Astrocyte of the spinal cord (primary cell): ENCODE measurements at places on chromosomes 6 and 20.

GRCh38 chr6:169335301-169335700, 81.7 kb upstream of the THBS2 start:
- no peak for DNase-seq

DNA sequence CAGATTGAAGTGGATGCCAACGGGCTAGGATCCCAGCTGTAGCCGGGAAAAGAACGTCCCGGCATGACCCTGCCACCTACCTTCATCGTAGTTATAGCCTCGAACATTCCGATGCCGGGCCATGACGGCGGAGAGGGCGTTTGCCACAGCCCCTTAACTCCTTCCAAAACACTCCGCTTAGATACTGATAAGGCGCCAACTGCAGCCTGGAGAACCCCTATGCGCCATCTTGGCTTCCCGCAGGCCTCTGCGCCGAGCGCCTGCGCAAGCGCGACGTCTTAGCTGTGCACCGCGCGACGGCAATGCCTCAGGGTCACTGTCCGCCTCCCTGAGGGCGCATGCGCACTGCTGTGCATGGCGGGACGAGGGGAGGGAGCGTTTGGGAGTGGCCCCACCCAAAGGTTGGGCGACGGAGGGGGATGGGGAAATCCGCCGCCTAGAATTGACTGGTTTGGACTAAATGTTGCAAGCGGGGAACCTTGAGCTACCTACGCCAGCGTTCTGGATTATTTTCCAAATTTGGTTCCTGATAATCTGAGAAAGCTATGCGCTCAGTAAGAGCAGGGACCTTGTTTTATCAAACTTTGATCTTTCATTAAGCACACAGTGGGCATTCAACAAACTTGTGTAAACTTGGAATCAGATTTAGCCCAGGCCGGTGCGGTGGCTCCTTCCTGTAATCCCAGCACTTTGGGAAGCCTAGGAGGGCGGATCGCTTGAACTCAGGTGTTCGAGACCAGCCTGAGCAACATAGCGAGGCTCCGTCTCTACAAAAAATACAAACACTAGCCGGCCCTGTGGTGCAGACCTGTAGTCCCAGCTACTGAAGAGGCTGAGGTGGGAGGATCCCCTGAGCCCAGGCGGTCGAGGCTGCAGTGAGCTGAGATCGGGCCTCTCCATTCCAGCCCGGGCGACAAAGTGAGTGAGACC, at the start of gene HBS1L:
Gene HBS1L, minus strand, starts transcription at position 254 of the 930 bp plus-strand sequence. Its CDS starts 131 bp downstream, at position 123.
- DNase-seq, result peak; percentile 99

GRCh38 chr6:52667572-52667971, 3.3 kb upstream of the TMEM14A start:
- no peak for DNase-seq

DNA sequence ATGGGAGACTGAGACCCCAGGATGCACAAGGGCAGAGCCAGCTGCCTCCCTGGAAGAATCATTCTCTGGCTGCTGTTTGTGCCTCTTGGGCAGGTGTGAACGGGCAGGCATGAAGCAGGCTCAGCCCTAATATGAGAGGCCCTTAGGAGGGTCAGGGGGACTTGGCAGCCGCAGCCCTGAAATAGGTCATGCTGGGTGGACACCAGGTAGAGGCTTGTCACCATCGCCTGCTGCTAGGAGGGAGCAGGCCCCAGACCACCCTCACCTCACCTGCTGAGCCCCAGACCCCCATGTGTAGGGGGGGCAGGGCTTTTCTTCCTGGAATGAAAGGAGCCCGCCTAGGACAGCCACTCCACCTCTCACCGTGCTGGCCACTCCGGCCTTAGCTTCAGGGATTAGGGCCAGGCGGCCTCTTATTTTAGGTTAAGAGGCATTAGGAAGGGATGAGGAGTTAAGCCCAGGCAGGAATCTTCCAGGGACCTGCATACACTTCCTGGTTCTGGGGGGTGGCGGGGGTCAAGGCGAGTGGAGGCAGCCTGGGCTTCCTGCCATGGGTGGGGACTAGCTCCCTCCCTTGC, 92.4 kb downstream of the ASXL1 start:
- DNase-seq, result no peak

- DNase-seq, result no peak
Measured at GRCh38 chr6:106903299-106903698, 71.2 kb downstream of the CD24 start.

GRCh38 chr6:4486568-4487315, 289.5 kb upstream of the CDYL start:
- no peak for DNase-seq

DNA sequence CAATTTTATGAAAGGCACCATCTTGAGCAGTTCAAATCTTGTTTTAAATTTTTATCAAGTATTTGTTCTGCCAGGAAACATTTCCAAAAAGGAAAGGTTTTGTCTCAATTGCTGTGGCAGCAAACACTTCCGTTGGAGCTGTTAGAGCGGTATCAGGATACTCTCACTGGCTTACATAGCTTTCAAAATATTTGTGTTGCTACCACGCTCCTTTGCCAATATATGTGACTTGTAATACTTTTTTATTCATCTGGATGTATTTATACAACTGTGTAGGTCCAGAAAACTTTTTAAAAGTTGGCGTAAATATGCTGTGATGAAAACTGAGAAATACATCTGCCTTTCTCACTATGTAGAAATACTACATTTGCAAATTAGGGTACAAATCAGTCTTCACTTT, 37.8 kb upstream of the NHSL1 start:
- peak; percentile 43 for DNase-seq

- DNase-seq, result peak; percentile 16
Measured at GRCh38 chr6:17600527-17601385, 654 bp downstream of the FAM8A1 start.

- no peak for DNase-seq
Measured at GRCh38 chr6:106177786-106178185, 91.7 kb downstream of the PRDM1 start.

DNA sequence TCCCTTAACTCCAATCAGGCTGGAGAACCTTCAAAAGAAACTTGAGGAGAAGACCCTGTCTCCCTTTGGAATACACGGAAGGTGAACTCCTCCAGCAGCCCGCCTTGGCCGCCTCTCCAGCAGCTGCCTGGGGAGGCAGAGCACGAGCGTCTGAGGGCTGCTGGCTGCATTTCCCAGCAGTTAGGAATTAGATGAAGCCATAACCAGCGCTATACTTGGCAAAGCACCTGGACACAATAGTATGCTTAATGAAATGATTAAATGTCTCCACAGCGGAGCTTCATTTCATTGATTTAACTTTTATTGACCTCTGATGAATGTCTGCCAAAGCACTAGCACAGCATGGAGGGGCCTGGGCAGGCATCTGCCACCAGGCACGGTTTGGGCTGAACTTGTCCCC, 73.5 kb downstream of the TMEM242 start:
- no peak for DNase-seq

GRCh38 chr6:89669002-89669401, 30.5 kb upstream of the LYRM2 start:
- DNase-seq, result peak; percentile 32

DNA sequence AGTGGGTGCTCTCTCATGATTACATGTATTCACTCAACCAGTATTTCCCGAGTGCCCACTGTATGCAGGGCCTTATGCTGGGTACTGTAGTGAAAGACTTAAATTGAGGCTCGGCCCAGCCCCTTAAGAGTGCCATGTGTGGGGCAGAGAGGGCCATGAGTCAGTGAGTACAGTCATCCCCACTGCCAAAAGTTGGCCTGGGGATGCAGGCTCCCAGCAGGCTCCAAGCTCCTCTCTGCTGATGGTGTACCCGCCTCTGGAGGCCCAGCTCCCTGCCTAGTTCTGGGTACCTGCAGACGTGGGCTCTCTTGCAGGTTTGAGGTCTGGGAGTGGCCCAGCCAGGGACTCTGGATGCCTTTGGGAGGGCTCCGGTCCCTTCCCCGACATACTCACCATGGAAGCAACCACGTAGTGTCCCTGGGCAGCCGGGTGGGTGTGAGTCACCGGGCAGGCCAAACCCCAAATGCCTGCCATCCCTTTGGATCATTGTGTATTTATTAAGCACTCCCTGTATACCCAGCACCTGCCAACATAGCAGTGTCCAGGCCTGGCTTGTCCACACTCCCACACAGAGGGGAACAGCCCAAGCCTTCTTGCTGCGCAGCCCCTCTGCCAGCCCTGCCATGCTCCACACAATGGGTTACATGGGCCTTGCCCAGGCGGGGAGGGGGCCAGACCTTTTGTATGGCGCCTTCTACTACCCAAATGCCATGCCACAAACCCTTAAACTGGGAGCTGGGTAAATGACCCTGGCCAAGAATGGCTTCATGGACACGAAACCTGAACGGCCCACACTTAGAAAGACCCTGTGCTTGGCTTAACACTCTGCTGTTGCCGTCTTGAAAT, 153.6 kb downstream of the VEGFA start:
- DNase-seq, result peak; percentile 42

DNA sequence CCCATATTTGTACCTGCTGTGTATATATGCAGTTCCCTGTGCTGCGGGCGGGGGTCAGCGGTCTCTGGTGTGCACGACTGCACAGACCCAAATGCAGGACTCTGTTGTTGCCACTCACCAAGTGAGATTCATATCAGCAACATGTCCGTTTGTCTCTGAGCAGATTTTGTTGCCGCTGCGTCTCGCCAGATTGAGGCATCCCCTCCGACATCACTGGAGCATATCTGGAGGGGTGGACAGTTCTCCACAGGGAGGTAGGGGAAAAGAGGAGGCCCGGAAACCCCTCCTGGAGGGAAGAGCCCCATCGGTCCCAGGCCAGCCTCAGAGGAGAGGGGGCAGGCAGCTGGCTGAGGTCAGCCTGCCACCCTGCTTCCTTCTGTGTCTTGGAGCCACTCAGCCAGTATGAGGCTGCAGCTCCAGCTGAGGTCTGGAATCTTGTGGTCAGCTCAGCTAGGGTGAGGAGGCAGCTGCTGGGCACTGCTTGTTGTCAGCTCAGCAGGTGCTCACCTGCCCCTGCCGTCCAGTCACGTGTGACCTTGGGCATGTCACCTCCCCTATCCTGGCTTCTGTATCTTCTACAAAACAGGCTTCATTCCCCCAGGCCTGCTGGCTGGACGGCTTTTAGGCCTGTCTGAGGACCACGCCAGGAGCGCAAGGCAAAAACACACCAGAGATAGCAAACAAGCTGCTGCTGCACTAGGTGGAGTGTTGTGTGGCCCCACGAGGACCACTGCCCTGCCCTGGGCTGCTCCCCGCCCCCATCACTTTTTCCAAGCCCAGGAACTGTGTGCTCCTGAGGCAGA, 47.1 kb downstream of the HNF4A start:
- no peak for DNase-seq

DNA sequence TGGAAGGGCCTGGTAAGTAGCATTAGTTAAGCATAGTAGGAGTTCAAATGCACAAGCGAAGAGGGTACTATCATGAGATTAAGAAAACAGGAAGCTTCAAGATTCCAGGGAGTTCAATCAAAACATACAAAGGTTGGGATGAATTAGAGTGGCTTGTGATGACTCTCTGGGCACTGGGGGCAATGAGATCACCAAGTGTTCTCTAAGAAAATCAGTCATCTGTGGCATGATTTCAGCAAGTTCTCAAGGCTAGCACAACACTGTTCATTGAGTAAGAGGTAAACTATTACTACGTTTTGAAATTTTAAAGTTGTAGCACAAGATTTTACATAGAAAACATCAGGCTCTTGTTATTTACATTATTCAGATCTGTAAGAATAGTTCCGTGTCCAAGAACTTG, 139.7 kb upstream of the FLRT3 start:
- peak; percentile 17 for DNase-seq

DNA sequence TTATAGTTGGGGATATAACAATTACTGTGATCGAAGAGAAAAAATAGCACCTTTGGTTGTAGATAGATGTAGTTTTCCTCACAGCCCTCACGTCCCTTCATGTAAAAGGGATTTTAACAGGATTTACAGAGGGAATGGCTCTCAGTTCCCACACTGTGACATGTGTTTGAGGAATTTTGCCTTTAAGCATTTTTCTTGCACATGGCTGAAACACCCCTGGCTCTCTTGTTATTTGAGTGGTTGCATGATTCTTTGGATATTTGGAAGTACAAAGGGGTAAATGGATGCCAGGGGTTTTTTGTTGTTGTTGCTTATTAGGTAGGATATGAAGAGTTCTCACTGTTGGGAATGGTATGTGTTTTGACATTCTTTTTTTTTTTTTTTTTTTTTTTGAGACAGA, 48.2 kb downstream of the JAG1 start:
- DNase-seq, result no peak

DNA sequence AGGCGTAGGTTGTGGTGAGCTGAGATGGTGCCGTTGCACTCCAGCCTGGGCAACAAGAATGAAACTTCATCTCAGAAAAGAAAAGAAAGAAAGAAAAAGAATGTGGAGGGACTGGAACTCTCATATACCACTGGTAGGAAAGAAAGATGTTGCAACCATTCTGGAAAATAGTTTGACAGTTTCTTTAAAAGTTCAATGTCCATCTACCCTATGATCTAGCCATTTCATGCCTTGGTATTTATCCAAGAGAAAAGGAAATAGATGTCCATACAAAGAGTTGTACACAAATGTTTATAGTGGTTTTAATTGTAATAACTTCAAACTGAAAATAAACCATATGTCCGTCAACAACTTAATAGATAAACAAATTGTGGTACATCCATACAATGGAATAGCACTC, 190.1 kb upstream of the ZNF217 start:
- DNase-seq, result no peak

DNA sequence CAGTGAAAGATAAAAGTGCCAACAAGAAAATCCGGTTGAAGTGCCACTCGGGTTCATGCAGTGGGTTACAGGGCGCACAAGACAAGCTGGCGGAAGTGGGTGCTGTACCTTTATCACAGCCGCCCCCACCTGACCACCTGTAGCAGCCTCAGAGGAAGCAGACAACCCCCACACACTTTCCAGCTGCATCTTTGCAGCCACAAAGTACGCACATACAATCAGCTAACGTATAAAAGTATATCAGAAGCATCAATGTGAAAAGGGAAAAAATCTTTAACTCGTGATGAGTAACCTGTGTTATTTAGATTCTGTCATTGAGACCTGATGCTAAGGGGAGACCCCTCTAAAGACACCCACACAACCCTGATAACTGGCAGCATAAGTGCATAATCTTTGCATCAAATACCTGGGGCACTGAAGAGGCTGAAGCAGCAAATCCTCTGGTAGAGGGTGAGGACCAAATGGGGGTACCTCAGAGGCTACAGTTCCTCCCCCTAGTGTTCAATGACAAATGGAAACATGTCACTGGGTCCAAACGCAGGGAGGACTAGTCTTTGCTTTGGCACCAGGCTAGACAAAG, 22.1 kb downstream of the BACH2 start:
- DNase-seq, result no peak

GRCh38 chr20:38121741-38122140, 43.3 kb downstream of the TGM2 start:
- no peak for DNase-seq
